ENCODE measurements at places on chromosomes 1 and 21.
A peak's percentile ranks its signal among the peaks of the same experiment; 100 is the strongest.

- DNase-seq, result no peak
Observed at GRCh38 chr21:39799178-39799577, 54.2 kb downstream of the IGSF5 start.

GRCh38 chr1:220563564-220563963 lies 35.6 kb downstream of the MARK1 start:
- DNase-seq, result no peak

DNA sequence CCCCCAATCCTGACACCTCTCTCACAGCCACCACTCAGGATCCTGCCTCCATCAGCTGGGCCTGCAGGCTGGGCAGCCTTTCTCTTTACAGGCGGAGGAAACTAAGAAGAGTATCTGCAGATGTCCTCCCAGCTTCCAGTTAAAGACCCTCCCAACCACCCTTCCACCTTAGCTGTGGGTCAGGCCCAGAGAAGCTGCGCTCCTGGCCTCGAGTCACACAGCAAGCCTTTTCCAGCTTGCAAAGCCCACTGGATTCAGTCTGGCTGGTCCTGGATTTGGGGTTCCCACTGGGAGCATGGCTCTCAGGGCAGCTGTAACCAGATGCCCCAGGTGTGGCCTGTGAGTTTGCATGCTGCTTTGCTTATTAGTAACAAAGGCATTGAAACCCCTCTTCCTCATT lies 19.9 kb downstream of the KCNQ4 start:
- no peak for DNase-seq

DNA sequence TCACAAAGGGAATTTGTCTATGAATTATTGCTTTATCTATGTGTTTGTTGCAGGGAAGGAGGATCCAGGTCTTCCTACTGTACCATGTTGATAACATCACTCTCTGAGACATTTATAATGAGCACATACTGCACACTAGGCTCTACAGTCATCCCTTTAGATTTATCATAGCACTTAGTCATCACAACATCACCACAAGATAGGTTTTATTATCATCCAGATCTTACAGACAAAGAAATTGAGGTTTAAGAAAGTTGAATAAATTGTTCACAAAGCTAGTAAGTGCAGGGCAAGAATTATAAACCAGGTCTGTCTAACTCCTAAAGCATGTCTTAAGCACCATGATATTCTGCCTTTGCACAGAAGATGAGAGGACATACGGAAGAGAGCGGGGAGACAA lies 121.1 kb upstream of the ST6GALNAC5 start:
- no peak for DNase-seq

DNA sequence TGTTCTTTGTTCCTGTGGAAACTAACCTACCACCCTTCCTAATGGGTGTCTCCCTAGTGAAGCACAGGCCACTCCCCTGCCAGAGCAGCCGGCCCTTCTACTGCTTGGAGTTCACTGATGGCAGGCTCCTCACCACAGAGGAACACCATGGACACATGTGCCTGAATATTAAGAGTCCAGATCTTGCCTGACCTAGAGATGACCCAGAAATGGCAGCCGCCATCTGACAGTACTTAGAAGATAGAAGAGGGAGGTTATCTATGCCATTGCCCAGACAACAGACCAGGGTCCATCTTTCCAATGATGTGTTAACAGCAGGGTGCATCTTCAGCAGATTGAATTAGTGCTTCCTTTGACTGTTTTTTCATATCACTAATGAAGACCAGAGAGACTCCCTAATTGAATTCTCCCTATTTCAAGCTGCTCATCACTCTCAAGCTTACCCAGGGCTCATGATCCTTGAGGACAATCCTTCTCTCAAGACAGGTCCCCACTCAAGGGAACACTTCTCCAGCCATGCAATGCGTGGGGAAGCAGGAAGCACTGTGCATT lies 59.8 kb downstream of the PLEKHA6 start:
- no peak for DNase-seq

- DNase-seq, result no peak
Observed at GRCh38 chr1:25531082-25531461, 12.3 kb upstream of the LDLRAP1 start.

- DNase-seq, result no peak
Observed at GRCh38 chr1:228313536-228314277, 92.9 kb downstream of the TRIM11 start.

DNA sequence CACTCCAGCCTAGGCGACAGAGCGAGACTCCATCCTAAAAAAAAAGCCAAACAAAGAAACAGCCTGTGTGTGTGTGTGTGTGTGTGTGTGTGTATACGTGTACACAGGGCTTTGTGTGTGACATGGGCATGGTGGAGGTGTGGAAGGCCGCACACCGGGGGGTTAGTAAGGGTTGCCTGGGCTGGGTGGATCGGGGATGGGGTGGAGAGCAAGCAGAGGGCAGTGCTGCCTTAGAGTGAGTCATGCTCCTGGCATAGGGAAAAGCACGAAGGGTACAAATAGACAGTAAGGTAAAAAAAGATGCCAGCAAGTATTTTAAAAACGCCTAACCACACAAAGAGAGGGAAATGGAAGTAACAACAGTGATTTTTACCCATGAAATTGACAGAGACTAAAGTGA lies 6.2 kb downstream of the PRMT2 start:
- no peak for DNase-seq

DNA sequence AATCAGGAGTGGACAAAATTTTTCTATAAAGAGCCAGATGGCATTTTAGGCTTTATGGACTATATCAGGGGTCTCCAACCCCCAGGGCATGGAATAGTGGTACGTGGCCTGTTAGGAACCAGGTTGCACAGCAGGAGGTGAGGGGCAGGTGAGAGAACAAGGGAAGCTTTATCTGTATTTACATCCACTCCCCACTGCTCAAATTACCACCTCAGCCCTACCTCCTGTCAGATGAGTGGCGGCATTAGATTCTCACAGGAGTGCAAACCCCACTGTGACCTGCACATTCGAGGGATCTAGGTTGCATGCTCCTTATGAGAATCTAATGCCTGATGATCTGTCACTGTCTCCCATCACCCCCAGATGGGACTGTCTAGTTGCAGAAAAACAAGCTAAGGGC lies 13.9 kb downstream of the PHTF1 start:
- no peak for DNase-seq

GRCh38 chr1:198086051-198086745 lies 70.6 kb upstream of the NEK7 start:
- no peak for DNase-seq

DNA sequence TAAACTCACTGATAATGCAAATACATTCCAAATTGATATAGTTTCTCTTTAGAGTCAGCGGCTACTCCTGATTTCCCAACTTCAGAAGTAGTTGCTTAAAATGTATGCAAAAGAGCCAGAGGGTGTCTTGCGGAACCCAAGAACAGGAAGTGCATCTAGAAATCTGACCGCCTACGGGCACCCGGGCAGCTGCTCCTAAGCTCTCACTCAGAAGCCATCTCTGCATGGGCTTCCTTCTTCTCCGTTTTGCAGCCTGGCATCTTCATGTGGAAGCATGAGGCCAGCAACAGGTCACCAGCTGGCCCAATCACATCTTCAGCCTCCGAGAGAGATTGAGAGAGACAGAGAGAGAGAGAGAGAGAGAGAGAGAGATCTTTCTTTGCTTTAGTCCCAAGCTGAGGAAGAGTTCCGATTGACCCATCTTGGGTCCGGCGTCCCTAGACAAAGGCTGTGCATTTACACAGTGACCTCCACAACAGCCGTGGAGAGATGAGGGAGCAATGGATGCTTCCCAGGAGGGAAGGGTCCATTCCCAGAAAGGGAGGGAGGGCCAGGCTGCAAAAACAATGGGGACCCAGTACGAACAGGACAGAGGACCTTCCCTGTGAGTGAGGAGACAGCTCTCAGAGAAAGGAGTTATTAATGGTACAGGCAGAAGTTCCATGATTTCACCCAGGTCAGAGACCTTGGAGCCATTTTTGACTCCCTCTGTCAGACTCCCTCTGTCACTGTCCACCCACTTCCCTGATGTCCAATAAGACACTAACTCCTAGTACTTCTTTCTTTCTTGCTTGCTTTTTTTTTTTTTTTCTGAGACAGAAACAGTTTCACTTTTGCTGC lies 28.2 kb upstream of the SLC30A1 start:
- DNase-seq, result no peak

- peak; percentile 7 for DNase-seq
Observed at GRCh38 chr1:244971552-244972216, 107.3 kb upstream of the HNRNPU start.

DNA sequence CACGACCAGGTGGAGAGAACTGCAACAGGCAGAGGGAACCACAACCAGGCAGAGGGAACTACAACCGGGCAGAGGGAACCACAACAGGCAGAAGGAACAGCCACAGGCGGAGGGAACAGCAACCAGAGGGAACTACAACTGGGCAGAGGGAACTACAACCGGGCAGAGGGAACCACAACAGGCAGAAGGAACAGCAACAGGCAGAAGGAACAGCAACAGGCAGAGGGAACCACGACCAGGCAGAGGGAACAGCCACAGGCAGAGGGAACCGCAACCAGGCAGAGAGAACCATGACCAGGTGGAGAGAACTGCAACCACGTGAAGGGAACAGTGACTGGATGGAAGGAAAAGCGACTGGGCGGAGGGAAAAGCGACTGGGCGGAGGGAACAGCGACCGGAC lies 47.6 kb upstream of the GPR153 start:
- DNase-seq, result no peak

- no peak for DNase-seq
Observed at GRCh38 chr1:81149649-81150325, 650.9 kb upstream of the ADGRL2 start.

DNA sequence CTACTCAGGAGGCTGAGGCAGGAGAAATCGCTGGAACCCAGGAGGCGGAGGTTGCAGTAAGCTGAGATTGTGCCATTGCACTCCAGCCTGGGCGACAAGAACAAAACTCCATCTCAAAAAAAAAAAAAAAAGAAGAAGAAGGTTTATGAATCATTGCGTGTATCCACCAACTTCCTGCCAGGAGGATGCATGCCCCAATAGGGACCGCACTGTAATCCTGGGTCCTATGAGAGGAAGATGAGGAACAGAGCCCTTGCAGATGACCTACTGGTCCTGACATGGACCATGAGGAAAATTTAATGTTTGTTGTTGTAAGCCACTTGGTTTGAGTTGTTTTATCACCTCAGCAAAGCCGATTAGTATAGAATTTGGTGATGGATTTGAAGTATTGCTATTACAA lies 56.7 kb downstream of the PTGS2 start:
- DNase-seq, result no peak

- DNase-seq, result no peak
Observed at GRCh38 chr1:233022246-233022645, 71.8 kb downstream of the NTPCR start.

DNA sequence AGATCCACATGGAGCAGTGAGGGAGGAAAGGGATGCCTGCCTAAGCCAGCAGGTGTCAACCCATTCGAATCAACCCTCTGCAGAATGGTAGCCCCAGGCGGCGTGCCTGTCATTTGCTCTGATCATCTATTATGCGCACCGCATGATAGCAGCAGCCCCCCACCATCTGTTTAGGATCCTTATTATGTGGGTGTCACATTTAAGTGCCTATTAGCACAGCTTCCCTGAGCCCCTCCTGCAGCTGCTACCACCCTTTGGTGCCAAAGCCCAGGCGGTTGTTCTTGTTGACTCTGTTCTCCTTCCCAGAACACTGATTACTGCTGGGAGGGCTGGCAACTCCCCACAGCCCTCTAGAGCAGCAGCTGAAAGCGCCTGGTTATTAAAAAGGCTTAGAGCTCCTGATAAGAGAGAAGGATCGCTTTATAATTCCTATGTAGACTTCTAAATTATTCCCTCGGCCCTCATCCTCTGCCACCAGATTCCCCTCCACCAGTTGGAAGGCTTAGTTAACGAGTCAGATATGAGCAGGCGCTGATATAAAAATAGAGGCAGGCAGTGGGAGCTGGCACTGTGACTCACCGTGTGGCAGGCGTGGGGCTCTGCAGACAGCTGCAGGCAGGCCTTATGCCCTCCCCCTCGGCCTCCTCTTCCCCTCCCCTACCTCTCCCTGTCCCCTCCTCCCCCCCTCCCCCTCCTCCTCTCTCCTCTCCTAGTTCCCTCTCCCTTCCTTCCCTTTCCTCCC lies 23.0 kb downstream of the ACTA1 start:
- peak; percentile 22 for DNase-seq

- no peak for DNase-seq
Observed at GRCh38 chr21:38327984-38328383, 71.2 kb downstream of the KCNJ15 start.

DNA sequence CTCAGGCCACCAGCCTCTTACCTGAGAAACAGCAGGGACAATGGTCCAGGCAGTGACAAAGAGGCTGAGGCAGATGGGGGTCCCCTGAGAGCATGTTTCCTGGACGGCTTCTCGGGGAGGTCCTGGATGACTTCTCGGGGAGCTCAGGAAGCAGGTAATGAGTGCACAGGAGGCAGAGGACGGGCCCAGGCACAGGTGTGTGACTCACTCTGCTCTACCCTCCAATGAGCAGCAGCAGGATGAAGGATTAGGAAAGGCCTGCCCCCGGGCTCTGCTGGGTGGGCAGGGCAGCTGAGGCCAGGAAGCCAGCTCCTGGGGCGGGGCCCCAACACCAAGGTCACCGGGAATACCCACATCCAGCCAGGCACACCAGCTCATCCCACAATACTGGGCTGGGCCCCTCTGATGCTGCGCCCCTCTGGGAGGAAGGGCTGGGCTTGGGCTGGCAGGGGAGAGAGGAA lies 17.2 kb upstream of the PTAFR start:
- DNase-seq, result no peak

DNA sequence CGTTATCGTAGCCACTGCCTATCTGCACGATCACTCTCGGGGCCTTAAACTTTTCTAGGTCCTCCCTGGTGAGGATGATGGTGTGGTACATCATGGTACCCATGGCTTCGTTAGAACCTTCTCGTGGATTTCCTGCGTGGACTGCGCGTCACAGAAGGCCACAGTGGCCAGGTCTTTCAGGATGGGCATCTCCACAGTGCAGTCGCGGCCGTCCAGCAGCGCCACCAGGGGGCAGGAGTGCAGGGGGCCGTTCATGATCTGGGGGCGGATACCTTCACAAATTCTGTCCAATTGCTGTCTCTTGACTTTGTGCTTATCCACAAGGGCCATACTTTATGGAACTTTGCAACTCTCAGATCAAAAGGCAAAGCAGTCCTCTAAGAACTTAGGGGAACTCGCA lies 69.6 kb downstream of the WLS start:
- no peak for DNase-seq

DNA sequence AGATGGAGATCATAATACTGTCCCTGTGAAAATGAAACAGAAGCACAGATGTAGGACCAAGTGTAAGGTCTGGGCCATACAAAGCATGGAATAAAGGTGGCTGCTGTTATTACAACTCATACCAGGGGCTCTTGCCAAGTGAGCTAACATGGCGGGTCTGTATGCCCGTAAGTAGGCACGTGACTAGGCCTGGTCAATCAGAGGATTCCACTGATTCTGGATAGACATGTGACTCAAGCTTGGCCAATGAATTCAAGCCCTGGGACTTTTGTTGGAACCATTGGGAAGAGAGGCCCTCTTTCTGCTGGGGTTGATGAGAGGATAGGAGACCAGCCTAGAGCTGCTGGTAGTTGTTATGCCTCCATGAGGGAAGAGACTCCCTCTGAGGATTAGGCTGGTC lies 47.8 kb upstream of the WNT4 start:
- no peak for DNase-seq
